ENCODE measurements at places on chromosomes 4 and X.

DNA sequence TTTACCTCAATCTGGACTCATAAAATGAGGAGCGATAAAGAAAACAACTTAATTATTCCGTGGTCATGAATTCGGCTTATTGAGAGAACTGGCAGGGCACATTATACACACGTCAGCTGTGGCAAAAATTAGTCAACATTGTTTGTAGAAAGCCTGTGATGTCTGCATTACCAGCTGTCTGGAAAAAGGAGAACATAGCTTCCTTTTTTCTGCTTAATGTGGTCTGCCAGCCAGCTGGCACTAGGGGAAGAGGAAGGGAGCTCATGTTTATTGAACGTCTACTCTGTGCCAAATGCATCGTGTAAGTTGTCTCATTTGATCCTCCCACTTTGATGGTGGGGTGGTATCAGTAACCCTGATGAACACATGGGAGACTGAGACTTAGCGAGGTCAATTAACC, 367.6 kb downstream of the ARHGAP24 start:
- no peak for DNase-seq

DNA sequence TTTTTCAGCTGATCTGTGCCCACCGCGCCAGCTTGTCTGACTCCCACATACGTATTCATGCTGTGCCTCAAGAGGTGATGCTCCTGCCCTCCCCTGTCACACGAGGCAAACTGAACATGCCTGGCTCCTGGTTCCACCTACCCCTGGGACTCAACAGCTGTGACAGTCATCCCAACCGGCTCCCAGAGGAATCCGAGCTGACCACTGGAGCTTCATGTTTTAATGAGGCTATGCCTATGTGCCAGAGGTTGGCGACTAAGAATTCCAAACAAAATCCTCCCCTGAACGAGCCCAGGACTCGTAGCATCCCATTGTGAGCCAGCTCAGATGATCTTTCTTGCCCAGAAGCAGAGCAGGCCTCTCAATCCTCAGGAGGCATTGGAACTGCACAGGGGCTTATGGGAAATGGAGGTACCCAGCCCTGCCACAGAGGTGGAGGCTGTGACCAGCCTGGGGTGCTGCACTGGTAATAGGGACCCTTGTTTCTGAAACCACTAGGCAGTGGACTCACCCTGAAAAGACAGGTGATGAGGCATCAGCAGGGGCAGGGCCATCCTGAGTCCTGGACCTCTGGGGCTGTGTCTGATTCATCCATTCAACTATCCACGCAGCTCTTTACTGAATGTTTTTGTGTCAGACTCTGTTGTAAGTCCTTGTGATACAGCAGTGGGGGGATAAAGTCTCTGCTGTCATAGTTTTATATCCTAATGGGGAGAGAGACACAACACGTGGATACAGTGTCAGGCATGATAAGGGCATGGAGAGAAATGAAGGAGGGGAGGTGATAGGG, 325.0 kb downstream of the EVC2 start:
- DNase-seq: no peak

- peak; percentile 4 for DNase-seq
Observed at GRCh38 chr4:139815778-139816601, 150.4 kb downstream of the MGST2 start.

DNA sequence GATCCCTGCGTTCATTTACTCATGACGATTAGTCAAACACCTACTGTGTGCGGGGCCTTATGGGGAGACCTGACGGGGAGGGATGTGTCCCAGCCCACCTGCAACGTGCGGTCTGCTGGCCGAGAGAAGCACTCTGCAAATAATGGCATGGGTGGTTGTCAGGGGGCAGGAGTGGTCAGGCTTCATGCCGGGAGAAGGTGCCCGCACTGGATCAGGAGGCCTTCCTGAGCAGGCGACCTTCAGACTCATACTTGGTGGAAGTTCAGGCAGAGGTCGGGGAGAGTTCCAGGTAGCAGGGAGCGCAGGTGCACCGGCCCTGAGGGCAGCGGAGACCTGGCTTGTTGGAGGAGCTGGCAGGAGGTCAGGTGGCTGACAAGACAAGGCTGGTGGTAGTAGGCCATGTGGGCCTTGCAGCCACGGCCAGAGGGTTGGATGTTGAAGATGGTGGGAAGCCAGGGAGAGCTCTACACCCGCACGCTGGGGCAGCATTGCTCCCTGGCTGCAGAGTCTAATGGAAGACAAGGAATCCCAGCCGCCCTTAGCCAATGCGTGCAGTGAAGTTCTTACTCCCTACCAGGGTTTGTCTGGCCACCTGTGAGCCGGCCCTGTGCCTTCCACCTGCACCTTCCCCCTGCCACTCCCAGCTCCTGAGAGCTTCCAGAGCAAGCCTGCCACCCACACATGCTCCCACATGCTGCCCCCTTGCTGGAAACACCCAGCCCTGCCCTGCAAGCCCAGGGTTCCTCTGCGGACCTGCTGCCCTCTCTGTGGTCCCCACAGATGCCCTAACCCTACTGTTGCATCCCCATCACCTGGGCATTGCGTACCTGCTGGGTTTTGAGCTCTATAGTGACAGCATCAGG, 97.3 kb downstream of the PSAPL1 start:
- no peak for DNase-seq

DNA sequence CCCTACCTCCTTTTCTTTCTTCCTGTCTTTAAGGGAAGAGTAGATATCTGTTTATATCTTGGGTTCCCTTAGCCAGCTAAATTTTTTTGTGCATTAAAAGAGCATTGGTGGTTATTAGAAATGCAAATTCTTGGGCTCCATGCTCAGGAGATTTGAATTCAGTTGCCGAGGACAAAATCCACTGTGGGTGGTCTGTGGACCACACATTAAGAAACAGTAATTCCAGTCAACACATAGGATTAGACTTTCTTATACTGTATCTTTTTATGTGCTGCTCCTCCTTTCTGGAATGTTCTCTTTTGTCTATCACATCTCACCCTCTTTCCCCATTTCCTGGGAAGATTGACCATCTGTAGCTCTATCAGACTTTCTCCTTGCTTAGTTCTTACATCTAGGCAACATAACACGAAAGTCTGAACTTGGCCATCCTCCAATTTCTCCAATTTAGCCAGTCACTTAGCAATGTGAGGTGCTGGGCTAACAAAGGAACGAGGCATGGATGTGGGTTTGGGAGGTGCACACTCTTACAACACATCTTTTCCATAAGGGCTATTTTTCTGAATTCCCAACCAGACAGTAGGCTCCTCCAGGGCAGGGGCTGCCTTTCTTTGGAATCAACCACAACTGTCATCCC, 5.3 kb upstream of the PDLIM3 start:
- no peak for DNase-seq

Data from nucleus accumbens (tissue), 56 donors.